ENCODE measurements at places on chromosomes 12 and 14.

DNA sequence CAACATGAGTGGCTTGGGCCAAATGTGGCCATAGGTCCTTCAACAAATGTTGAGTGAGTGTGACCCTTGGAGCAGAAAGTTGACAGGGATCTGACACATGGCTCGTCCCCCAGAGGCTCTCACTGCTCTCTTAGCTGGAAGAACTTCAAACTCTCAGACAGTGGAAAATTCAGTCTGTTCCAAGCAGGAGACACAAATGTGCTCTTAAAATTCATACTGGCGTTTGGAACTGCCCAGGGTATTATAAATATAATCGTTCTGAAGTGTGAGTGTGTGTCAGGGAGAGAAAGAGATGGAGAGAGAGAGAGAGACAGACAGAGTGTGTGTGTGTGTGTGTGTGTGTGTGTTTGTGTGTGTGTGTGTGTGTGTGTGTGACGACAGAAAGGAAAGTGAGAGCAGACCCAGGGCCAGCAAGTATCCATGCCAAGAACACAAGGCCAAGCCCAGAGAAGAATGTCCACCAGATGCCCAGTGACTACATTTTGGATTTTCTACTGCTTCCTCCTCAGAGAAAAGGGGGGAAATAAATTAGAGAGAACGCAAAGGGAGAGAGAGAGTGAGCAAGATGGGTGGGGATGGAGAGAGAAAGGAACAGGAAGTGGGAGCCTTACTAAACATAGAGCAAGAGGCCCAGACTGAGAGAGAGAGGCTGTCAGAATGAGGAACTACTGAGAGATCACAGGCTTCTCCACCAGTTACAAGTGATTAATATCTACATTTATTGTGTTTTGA lies 193.6 kb upstream of the NUDT4 start:
- no peak for DNase-seq

- DNase-seq, result no peak
These were observed 65.5 kb upstream of the STON2 start for GRCh38 chr14:81465507-81466228.

GRCh38 chr12:107130830-107131611 lies 37.7 kb upstream of the CRY1 start:
- DNase-seq, result no peak

- no peak for DNase-seq
These were observed 46.5 kb downstream of the OR9K2 start for GRCh38 chr12:55172686-55173085.

GRCh38 chr12:101915841-101916240 lies 38.5 kb downstream of the DRAM1 start:
- DNase-seq, result no peak

- DNase-seq, result no peak
These were observed 61.3 kb downstream of the CDK17 start for GRCh38 chr12:96338852-96339471.

DNA sequence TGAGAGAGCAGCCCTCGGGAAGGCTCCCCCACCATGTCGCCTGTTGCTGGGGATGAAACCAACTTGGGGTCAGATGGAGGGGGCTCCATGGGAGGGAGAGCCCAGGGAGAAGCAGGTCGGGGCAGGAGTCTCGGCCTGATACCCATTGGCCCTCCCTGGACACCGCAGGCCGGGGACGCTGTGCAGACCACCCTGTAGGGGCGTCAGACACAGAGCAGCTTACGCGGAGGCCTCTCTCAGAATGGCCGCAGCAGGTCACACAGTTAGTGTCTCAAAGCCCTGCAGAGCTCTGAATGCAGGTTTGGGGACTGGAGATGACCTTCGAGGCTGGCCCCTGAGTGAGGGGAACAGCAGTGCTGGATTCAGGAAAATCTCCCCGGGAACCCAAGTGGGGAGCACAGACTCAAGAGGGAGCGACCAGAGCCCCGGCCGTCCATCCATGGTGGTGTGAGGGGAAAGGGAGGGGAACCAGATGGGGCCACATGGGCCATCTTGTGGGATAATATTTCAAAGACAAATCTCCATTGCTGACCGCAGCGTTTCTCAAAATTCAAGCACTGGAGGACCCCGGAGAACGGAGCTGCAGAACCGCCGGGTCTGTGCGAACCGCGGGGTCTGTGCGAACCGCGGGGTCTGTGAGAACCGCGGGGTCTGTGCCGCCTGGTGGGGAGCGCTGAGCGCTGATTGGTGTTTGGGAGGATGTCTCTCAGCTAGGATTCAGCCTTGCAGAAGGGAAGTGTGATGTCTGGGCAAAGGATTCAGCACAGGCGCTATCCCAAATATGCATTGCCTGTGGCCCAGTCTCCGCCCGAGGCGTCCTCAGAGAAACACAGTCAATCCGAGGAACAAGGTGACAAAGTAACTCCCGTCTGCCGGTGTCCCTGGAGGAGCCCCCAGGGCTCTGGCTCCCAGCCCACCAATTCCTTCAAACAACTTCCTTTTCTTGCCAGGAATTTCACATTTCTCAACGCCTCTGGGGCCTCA lies 324.4 kb upstream of the RTL1 start:
- no peak for DNase-seq

DNA sequence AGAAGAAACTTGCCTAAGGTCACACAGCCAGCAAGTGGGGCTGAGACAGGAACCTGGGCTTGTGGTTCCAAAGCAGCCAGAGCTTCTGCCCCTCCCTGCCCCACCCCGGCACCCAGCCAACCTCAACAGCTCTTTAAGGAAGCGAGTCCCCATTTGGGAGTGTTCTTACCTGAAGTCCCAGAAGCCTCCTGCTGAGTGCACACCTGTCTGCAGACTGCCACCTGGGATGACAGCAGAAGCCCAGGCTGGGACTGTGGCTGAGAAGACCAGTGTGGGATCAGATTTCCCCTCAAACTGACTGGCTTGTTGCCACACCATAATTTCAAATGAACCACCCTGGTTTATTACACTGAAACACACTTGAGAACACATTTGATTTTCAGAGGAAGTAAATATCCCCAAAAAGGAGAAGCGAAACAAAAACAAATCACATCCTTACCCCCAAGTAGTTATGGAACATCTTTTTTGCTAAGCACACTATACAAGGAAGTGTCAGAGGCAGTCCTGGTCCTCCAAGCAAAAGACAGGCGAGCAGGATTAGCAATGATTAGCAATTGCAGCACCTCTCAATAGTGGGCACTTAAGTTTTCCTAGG lies 6.3 kb upstream of the RIN3 start:
- no peak for DNase-seq

DNA sequence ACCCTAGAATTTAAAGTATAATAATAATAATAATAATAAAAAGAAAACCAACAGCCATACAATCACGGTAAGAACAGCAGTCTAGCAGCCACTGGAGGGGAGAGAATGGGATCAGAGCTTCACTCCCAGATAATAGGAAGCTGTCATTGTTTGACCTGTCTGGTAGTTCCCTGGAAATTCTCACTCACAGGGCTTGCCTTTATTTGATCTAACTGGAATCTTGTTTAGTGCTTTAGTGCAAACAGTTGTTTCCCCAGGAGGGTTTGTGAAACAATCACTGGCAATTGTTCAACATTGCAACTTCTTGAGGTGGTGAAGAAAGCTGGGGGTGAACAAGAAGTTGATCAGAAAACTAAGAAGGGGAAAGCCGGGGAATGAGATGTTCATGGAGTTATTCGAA lies 68.7 kb upstream of the PTCSC3 start:
- DNase-seq, result no peak

GRCh38 chr12:52741375-52742195 lies 35.6 kb downstream of the KRT76 start:
- DNase-seq, result peak; percentile 56

GRCh38 chr14:59439256-59439965 lies 25.8 kb downstream of the GPR135 start:
- no peak for DNase-seq

DNA sequence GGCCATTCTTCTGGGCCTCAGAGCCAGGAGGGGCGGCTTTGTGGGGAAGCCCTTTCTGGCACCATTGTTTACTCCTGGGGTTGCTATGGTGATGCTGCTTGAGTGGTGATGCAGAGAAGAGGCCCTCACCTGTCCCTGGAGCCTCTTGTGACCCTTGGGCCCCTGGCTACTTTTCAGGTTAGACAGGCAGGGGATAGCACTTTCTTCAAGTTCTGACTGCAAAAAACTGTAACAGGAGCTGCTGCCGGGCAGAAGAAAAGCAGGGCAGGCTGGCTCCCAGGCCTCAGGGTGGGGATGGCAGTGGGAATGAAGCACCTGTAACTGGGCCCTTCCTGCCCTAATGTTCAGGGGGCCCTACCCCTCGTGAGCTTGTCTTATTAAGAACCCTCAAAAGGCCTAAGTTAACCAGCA lies at the start of gene TEX52:
Gene TEX52 (minus strand): TSS at position 19 of the 411 bp plus-strand sequence. CDS start 13 bp downstream, at position 6.
- no peak for DNase-seq

DNA sequence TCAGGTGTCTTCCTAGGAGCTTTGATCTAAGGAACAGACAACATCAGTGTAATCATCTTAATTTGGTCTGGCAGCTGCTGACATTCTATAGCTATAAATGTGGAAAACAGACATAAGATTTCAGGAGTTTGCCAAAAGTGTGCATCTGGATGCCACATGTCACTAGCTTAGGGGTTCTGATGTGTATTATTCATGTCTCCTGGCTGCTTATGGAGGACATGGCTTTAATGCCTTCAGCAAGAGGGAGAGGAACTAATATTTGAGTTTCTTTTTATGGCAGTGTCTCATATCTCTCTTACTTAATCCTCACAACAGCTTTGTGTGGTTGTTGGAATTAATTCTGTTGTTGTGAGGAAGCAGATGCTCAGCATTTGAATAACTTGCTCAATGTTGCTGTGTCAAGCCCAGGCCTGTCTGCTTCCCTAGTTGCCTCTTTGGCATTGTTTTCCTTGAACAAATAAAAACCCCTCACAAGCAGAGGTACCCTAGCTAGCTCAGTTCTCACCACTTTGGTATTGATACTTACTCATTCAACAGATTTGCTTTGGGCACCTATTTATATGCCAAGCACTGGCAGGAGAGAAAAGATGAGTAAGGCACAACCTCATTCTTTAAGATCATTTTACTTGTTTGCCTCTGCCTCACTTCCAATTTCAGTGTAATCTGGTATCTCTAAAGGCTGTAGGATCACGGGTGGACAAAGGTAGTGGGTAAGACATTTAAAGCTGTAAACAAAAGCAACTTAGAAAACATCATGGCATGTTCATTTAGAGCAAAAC lies 39.8 kb upstream of the EID3 start:
- no peak for DNase-seq

DNA sequence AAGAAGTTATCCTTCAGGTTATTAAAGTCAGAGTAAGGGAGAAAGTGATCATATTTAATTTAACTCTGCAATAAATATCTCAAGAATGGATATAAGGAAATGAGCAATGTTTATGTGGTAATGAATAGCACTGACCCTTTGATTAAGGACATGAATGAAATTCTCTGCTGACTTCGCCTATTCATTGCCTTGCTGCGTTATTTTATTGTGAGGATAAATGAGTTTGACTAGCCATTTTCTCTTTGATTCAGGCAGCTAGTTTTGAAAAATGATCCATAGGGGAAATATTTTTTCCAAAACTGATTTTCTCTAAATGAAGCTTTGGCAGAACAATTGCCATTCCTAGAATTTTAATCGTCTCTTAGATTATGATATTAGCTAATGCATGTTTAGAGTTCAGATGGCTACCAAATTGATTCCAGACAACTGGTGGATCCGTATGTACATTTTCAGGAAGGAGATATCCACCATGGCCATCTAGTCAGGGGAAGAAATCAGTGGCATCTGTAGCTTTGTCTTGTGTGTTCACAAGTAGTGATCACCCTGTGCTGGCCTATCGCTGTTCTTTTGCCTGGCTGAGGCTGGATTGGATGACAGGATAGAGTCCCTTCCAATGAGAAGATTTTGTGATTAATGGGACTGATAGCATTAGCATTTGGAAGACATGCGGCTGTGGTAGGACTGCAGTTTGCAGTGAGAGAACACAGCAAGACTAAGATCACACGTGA lies 302.3 kb upstream of the RGS6 start:
- no peak for DNase-seq

DNA sequence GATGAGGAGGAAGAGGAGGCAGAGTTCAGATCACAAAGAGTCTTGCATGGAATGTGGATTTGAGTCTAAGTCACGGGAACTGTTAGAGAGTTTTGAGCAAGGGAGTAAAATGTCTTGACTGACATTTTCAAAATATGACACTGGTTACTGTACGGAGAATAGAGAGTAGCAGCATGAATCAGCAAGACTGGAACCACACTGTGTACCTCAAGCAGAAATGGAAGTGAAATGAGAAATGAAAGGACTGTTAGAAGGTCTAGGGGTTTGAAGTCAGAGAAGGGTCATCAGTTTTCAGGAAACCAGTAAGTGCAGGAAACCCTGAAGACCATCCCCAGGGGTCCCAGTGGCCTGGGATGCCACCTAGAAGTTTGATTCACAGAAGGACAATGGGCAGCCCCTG lies 236.3 kb downstream of the GALC start:
- DNase-seq, result no peak

DNA sequence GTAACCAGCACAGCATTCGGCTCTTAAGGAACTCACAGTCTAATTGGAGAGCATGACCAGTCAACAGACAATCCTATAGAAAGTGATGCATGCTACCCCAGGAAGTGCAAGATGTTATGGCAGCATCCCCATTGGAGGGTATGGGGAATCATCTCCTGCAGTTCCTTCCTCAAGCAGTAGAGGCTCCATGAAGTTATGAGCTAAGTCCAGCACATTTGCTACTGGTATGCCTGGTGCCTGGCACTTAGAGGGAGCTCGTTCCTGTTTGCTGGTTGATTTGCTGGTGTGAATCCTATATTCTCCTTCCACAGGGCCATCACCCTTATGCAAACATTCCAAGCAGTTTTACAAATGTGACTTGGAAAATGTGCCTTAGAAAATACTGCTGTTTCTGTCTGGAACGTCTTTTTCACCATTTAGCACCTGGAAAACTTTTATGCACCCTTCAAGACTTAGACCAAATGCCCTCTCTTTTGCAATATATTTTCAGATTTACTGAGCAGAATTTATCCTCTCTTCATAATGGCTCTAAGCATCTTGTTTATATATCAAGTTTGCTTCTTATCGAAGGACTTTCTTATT lies 136.1 kb upstream of the WSCD2 start:
- DNase-seq, result no peak

- no peak for DNase-seq
These were observed 787 bp upstream of the PRMT5 start for GRCh38 chr14:22929961-22930364.

- DNase-seq, result no peak
These were observed 201.3 kb upstream of the FOXN3 start for GRCh38 chr14:89618330-89618708.

DNA sequence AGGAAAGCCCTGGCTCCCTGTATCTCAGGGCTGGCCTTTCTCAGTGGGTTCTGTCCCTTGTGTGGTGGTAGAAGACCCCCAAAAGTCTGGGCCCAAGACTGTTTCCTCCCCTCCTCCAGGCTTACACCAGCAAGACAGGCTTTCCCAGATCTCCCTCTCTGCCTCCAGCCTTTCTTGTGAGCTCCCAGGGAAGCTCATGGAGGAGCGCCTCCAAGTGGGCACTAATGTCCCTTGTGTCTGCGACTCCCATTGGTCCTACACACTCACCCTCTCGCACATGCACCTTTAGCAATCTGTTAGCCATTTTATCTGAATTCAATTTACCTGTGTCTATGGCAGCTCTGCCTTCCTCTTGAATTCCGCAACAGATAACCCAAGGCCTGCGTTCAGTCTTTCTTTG lies 251.1 kb upstream of the CAND1 start:
- no peak for DNase-seq
